ENCODE measurements at places on chromosomes 1 and 21.

GRCh38 chr1:233993651-233994050 lies 89.2 kb downstream of the SLC35F3 start:
- peak; percentile 24 for DNase-seq

- DNase-seq, result no peak
Observed at GRCh38 chr1:10973956-10974881, 38.2 kb upstream of the TARDBP start.

DNA sequence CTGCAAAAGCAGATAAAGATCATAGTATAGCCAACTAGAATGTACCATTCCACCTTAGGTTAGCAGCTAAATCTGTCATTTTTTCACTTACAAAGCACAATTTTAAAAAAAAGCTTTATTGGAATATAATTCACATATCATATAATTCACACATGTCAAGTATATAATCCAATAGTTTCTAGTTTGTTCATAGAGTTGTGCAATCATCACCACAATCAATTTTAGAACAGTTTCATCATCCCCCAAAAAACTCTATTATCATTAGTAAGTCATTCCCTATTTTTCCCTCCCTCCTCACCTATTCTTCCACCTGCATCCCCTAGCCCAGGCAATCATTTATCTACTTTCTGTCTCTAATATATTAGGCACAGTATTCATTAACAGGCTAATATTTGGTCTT lies 32.0 kb upstream of the INSL5 start:
- DNase-seq, result no peak

- no peak for DNase-seq
Observed at GRCh38 chr1:47821760-47822159, 175.4 kb downstream of the TRABD2B start.

DNA sequence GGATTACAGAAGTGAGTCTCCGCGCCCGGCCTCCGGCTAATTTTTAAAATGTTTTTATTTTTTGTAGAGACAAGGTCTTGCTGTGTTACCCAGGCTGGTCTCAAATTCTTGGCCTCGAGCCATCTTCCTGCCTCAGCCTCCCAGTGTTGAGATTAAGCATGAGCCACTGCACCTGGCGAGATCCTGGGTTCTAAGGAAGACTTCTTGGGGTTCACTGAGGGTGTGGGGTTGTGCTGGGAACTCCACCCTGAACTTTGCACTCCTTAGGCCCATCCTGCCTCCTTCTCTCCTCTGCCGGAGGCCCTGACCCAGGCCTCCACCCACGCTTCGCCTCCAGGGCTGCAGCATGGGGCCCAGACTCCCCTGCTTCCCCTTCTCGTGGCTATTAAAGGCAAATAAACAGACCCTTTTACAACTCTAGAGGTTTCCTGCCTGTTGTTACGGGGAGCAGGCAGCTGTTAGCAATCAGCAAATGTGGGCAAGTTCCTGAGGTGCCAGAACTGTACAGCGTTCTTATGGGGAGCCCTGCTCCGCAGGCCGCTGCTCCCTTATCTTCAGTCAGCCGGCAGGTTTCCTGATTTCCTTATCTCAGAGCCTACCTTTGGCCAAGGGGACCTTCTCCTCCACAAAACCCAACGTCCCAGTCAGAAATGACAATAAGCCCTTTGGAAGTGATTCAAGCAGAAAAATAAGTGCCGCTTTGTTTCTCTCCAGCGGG lies 41.0 kb upstream of the LIN9 start:
- no peak for DNase-seq

GRCh38 chr1:196034080-196034706 lies 574.0 kb downstream of the KCNT2 start:
- DNase-seq, result no peak

- no peak for DNase-seq
Observed at GRCh38 chr1:242546849-242547729, 22.6 kb upstream of the PLD5 start.

GRCh38 chr1:78490861-78491450 lies at the start of gene PTGFR:
PTGFR (plus strand) TSS chr1:78490974; CDS start chr1:78492744, 1,770 bp downstream.
- no peak for DNase-seq

GRCh38 chr1:182703539-182703938 lies 19.2 kb upstream of the RGS8 start:
- DNase-seq, result no peak

DNA sequence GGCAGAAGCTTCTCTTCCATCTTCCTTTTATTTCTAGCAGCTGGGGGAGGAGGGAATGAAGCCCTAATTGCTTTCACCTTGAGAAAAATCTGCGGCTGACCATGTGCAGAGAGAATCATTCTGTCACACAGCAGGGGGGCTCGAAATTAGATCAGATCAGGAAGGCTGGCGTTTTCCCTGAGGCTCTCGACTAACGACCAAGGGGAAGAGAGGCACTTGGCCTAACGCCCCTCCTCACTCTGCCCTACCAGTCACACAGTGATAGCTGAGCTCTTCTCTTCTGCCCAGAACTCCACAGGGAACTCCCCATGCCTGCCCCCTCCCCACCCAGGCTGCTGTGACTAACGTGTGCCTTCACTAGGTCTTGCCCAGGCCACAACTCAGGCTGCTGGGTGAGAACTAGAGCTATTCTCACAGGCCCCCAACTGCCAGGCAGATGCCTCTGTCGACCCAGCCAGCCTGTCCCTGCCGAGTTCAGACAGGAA lies 26.5 kb upstream of the KHDRBS1 start:
- DNase-seq, result no peak

DNA sequence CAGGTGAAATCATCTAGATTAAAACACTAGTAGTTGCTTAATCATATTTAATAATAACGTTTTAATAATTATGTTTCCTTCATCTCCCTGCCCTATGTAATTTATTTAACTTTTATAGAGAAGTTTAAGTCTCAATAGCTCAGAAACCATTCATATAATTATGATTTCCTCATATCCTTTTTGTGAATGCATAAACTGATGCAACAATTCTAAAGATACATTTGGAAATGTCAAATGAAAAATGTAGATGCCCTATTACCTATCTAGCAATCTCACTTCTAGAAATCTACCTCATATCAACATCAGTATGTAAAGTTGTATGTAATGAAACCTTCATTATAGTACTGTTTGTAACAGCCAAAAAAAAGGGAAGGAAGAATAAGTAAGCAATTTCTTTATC lies 10.5 kb downstream of the DRAM2 start:
- DNase-seq, result no peak

GRCh38 chr1:204660509-204660908 lies 25.0 kb downstream of the LRRN2 start:
- no peak for DNase-seq

DNA sequence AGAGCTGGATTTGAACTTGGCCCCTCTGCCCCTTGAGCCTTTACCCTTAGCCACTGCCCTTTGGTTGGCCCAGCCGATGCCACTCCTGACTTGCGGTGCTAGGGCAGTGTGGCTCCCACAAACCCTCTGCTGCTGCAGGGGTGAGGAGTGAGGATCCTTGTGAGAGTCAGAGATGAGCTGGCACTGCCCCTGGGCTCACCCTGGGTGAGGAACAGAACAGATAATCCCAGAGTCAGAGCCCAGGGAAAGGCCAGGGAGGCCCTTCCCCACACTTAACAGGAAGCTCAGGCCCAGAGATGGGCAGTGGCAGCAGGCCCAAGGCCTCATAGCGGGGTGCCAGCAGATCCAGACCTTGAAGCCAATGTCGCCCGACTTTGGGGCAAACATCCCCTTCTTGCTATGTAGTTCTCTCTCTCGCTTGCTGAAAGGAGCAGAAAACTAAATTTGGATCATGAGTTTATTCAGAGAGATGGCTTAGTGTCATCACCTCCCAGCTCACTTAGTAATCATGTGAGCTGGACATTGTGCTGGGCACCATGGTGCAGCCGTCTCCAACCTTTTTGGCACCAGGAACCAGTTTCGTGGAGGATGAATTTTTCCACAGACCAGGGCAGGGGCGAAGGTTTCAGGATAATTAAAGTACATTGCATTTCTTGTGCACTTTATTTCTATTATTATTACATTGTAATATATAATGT lies 81.4 kb downstream of the IGSF21 start:
- DNase-seq, result no peak

GRCh38 chr21:33403128-33403785 lies at the start of gene IFNGR2:
IFNGR2 (plus strand) TSS chr21:33403413; CDS start chr21:33403544, 131 bp downstream.
- peak; percentile 11 for DNase-seq

- DNase-seq, result no peak
Observed at GRCh38 chr1:206953126-206953525, 6.9 kb upstream of the PIGR start.

- no peak for DNase-seq
Observed at GRCh38 chr21:35239811-35240219, 190.7 kb upstream of the RUNX1 start.

DNA sequence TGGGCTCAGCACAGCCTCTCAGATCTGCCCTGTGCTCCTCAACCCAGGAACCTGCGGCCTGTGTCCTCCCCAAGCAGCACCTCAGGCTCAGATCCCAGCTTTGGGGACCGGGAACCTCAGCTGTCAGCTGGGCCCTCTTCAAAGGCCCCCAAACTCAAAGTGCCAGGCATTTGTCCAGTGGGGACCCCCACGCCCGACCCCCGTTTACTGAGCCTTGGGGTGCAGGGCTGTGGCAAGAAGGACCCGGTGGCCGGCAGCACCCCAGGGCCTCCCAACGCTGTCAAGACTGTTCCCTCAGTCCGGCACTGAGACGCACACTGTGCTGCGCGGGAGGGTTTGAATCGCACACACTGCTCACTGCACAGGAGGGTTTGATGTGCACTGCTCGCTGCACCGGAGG lies 35.0 kb downstream of the MORN1 start:
- no peak for DNase-seq

DNA sequence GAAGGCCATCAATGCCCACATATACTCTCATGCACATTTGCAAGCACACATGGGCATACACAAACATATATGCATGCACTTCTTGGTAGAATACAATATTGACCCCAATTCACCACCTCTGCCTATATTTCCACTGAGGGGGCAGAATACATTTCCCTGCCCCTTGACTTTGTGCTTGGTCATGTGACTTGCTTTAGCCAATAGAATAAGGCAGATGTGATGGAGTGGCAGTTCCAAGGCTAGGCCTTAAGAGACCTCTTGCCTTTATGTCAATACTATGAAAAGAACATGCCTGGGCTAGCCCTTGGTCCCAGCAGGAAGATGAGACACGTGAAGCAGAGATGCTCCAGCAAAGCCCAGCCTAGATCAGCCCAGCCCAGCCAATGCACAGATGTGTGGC lies 66.0 kb upstream of the GRIK3 start:
- no peak for DNase-seq

Data from stimulated activated CD4-positive, alpha-beta T cell treated with anti-CD3 and anti-CD28 coated beads, Interleukin-1b, Interleukin-23, amount 100 ng/mL, for 48 hours (primary cell).